Inflammatory macrophage treated with lipopolysaccharide for 4 hours (primary cell): ENCODE measurements at places on chromosomes 11 and 22.

DNA sequence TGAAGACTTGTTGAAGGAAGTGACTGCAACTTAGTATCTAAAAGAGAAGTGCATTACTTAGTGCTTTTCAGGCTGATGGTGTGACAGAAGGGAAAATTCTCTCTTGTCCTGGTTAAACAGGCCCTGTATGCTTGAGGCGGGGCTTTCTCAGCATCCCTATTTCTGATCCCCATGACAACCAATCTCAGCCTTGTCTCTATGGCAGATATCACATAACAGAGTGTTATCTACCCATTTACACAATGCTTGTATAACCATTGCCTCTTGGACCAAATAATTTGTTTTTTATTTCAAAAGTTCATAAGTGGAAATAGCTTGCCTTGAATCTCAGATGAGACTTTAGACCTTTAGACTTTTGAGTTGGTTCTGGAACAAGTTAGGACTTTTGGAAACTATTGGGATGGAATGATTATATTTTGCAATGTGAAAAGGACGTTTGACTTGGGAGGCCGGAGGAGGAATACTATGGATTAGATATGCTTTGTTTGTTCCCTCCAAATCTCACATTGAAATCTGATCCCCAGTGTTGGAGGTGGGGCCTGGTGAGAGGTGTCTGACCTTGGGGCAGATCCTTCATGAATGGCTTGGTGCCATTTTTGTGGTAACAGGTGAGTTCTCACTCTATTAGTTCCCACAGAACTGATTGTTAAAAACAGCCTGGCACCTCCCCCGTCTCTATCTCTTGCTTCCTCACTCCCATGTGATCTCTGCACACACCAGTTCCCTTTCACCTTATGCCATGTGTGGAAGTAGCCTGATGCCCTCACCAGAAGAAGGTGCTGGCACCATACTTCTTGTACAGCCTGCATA, 3.1 kb upstream of the GLYAT start:
- DNase-seq, result no peak

- DNase-seq, result no peak
Measured at GRCh38 chr11:92658733-92659132, 310.7 kb upstream of the MTNR1B start.

DNA sequence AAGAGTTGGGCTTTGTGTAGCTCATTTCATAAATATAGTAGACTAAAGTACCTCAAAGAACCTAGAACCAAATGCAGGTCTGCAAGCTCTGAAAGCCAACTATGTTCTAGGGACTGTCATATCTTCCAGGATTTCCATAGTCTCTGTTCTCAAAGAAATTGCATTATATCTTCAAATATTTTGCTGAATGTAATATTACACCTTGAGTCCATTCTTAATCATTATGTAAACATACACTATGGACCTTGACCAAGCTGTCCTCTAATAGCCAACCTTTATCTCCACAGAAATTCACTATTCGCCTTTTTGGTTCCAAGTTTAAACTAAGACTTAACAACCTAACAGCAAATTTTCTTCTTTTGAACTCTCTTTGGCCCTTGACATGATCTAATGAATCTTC, 678.7 kb upstream of the ARHGAP42 start:
- no peak for DNase-seq

- DNase-seq, result no peak
Measured at GRCh38 chr11:32400196-32400595, 35.1 kb downstream of the WT1 start.

GRCh38 chr22:39098576-39098975, 1.5 kb downstream of the APOBEC3H start:
- no peak for DNase-seq

DNA sequence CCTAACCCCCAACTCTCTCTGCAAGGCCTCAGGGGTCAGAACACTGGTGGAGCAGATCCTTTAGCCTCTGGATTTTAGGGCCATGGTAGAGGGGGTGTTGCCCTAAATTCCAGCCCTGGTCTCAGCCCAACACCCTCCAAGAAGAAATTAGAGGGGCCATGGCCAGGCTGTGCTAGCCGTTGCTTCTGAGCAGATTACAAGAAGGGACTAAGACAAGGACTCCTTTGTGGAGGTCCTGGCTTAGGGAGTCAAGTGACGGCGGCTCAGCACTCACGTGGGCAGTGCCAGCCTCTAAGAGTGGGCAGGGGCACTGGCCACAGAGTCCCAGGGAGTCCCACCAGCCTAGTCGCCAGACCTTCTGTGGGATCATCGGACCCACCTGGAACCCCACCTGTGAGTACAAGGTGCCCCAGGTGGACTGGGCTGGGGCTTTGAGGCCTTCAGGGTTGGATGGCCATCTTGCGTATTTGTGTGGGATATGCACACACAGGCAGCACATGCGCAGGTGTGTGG, at the start of gene BEST1:
BEST1 (plus strand) TSS at position 317 of the 513 bp plus-strand sequence. CDS start 1,456 bp downstream, outside the sequence.
- DNase-seq, result no peak
